Fibroblast of skin of abdomen (primary cell): ENCODE measurements at places on chromosomes 5 and 9.

DNA sequence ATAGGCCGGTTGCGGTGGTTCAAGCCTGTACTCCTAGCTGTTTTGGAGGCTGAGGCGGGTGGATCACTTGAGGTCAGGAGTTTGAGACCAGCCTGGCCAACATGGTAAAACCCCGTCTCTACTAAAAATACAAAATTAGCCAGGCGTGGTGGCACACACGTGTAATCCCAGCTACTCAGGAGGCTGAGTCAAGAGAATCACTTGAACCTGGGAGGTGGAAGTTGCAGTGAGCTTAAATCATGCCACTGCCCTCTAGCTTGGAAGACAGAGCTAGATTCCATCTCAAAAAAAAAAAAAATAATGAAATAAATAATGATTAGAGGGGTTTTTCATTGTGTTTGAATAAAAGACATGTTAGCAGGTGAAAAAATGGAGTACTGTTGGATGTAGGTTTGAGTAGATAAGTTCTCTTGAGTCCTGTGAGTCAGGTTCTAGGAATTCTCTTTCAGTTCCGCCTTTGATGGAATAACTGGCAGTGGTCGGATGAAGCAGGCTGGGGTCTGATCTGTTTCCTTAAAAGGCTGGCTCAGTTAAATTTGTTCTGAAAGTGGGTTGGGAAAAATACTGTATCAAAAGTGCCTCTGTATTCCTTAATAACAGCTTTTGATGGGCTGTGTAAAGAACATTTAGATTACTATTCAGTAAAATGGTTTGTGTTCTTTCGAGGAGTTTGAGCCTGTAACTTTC lies 73.2 kb downstream of the AOPEP start:
- DNase-seq = peak; percentile 83

DNA sequence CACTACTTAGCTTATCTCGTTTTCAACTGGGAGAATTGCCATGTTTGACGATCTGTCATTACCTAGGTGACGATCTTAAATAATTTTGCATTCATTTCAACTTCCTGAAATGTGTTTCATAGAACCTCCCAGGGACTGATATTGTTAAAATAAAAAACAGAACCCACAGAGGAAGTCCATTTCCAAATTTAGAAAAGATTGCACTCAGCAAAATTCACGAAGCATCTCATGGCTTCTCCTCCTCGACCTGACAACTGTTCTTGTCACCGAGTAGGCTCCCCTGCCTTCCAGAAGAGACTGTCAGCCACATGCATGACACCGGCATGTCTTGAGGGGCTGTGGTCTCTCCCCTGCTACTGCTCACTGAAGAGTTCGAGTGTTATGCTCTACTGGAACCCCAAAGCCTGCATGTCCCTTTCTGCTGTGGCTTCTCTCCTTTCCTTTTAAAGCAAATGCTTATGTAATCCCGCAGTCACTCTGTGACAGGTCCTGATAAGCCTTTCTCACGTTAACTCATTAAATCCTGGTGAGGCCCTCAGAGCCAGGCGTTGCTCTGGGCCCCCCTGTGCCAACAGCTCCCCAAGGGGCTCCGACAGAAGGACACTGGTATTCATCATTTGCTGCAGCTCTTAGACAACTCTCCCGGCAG lies 26.8 kb upstream of the ANKRD33B start:
- DNase-seq = no peak

GRCh38 chr5:103260951-103261350 lies 2.4 kb downstream of the MACIR start:
- DNase-seq = no peak

GRCh38 chr5:50710838-50711237 lies 44.4 kb downstream of the PARP8 start:
- no peak for DNase-seq

- no peak for DNase-seq
Observed at GRCh38 chr9:124870723-124871122, 8.8 kb downstream of the ARPC5L start.

DNA sequence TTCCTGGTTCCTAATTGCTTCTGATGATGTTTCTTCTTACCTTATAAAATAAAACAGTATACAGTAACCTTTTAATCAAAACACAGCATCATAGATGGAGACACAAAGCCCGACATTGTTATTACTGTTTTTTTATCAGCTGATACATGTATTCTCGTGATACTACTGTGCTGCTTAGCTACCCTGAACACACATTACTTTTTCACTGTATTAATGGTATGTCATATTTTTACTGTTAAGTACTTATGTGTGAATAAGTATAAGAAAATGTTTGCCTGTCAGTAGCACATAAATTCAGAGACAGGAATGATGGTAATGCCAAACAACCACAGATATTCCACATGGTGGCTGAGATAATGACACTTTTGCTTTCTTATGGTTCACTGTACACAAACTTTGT lies 68.7 kb downstream of the RAB24 start:
- DNase-seq = peak; percentile 59

- no peak for DNase-seq
Observed at GRCh38 chr5:169997798-169998197, 17.5 kb upstream of the INSYN2B start.
